A549 treated with ZK216348 at 1 μM for 4 hours (cell line): ENCODE measurements at places on chromosomes 11 and 22. TPM values are rescaled to one million over a fixed set of nuclear protein-coding genes. Genes with fewer than 3 reads are reported as not detected.

Gene PATE2
- 0.41 TPM in 1 of 5 replicates, not detected in the others for total RNA-seq

Gene OR6T1
- not detected in 5 replicates for total RNA-seq

Gene GLYAT
- not detected in 5 replicates for total RNA-seq

Gene ANO9
- total RNA-seq: 0.44 to 1.5 TPM (median 1.1 TPM) in 5 replicates

Gene GLB1L2
- total RNA-seq: 1.6 to 2.3 TPM (median 2.0 TPM) in 5 replicates

Gene DEFB131B
- total RNA-seq: not detected in 5 replicates

Gene RBMXL2
- total RNA-seq: not detected in 5 replicates

Gene MRGPRX4
- total RNA-seq: not detected in 5 replicates

Gene PCF11
- 22.3 to 29.8 TPM (median 26.5 TPM) in 5 replicates for total RNA-seq

Gene GAB4
- not detected in 5 replicates for total RNA-seq

Gene NTM
- not detected in 5 replicates for total RNA-seq

Gene APOA4
- not detected in 5 replicates for total RNA-seq

Gene TOMM22
- 70.3 to 83.6 TPM (median 73.2 TPM) in 5 replicates for total RNA-seq

Gene C22orf23
- total RNA-seq: 0.17 to 0.24 TPM in 2 of 5 replicates, not detected in the others

Gene SYT7
- 0.78 to 1.3 TPM (median 1.2 TPM) in 5 replicates for total RNA-seq

Gene BLID
- total RNA-seq: not detected in 5 replicates

Gene SLC22A12
- not detected in 5 replicates for total RNA-seq

Gene HPS5
- total RNA-seq: 12.3 to 16.0 TPM (median 13.3 TPM) in 5 replicates

Gene PKP3
- 23.3 to 42.5 TPM (median 38.8 TPM) in 5 replicates for total RNA-seq

Gene H19
- 6.6 to 16.7 TPM (median 12.0 TPM) in 5 replicates for total RNA-seq

Gene C1QTNF4
- total RNA-seq: 0.23 TPM in 1 of 5 replicates, not detected in the others
